Endothelial cell (in vitro differentiated cells): ENCODE measurements at places on chromosomes 7 and 10.
A peak's percentile ranks its signal among the peaks of the same experiment; 100 is the strongest.

DNA sequence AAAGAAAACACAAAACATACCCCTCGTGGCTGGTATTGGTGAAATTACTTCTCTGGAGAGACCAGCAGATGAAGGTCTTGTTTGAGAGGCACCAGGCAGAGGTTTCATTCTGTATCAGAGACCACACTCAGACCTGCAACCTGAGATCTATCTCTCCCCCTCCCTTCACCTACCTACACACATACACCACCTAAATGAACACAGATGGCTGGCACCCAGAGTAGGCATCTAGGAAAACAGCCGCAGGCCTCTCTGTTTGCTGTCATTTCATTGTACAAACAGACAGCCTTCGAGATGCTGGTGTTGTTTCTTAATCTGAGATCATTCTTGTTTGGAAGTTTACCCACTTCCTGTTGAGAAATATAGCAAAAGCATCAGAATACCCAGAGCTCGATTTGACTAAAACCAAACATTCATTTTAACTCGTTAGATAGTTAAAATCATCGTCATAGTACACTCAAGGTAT, 173.9 kb upstream of the SLC25A13 start:
- no peak for DNase-seq

- no peak for DNase-seq
Observed at GRCh38 chr7:40885503-40885902, 750.7 kb downstream of the SUGCT start.

GRCh38 chr10:106267591-106267990, 896.9 kb downstream of the SORCS1 start:
- no peak for DNase-seq

DNA sequence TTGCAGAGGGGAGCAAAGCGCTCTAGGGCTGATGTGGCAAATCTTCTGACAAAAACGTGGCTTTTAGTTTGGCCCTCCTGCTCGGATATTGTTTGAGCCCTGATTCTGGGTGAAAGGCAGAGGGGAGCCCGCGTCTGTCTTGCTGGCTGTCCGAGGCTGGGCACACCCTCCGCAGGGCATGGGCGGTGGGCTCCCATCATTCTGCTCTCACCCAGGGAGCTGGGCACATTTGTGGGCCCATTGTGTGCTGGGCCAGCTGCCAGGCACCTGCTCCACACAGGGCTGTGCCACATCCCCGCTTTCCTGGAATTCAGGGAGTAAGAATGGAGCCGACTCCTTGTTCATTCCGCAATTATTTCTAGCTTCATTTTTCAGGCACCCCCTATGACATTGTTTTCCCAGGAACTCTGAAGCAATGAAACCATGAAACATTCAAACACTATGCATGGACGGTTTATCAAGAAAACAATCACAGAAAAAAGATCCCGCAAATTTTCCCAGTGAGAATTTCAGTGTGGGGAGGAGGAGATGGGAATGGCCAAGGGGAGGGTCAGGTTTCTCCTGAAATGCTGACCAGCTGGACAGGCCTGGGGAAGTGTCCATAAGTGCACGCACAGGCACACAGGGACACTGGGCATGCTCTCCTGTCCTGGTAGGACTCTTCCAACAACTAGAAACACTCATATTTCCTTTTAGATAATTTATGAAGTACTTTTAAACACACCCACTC, 341.1 kb downstream of the CXCL12 start:
- no peak for DNase-seq

DNA sequence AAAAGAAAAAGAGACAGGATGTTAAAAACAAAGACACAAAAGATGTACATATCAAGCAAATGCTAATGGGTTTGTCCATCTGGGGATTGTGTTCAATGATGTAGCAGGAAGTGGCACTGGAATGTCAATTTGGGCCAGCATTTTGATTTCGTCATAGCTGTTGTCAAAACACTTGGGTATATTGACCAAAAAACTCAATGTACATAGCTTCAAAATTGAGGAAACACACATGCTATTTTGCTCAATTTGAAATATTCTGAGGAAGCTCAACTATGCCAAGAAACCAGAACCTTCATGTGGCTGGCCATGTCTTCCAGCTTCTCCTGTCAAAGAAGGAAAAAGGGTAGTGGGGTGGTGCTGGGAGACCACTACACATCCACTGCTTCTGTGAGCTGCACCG, 212.7 kb upstream of the GHITM start:
- no peak for DNase-seq

DNA sequence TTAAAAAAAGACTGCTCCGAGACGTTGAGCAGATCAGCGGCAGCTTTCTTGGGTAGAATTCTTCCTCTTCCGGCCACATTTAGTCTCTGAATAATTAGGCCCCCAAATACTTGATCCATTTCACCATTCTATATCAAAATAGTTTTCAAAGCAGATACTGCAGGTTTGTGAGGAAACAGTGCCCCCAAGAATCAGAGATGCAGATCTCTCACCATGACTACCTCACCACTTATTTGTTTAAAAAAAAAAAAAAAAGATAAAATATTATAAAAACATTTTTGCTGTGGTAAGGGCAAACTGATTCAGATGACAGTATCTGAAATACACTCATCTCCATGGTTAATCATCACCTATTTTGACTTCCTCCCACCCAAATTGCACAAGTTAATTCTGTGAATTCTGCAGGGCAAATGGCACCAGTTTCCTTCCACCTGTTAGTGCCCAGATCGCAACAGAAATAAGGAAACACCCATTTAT, 210.4 kb downstream of the FAM107B start:
- DNase-seq, result no peak

DNA sequence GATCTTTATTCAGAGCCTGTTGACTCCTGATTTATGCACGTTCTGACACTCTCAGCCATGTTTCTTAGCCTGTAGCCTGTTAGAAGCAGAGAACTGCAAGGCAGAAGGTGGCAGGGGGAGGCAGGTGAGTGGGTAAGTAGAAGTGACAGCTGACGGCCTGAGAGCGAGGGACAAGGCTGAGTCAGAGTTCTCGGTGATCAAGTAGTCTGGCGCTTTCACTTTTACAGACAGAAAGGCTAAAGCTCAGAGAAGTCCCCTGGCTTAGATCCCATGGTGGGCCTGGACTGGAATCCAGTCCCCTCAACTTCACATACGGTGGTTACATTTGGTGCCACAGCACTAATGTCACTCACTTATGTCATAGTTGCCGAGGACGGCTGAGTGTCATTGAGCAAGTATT, 139.0 kb downstream of the TACC2 start:
- DNase-seq, result no peak

GRCh38 chr10:30820261-30820991, 190.9 kb upstream of the LYZL2 start:
- DNase-seq, result no peak

- DNase-seq, result no peak
Observed at GRCh38 chr10:96718304-96718990, 1.9 kb downstream of the PIK3AP1 start.

DNA sequence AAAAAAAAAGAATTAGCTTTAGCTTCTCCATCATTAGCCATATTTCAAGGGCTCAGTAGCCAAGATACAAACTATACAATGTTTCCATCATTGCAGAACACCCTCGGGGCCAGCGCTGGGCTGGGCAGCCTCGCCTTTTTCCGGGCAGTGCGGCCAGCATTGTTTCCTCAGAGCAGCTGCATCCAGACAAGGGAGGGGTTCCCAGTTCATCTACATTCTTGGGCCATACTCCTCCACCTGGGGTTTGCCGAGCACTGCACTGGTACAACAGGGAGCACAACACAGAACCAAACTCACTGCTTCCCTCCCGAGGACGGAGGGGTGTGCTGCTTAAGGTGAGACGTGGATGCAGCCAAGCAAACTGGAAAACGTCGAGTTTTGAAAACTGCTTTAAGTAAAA, 2.4 kb upstream of the PKD1L1 start:
- DNase-seq, result no peak

GRCh38 chr10:110495731-110496552, 1.8 kb upstream of the DUSP5 start:
- peak; percentile 28 for DNase-seq

DNA sequence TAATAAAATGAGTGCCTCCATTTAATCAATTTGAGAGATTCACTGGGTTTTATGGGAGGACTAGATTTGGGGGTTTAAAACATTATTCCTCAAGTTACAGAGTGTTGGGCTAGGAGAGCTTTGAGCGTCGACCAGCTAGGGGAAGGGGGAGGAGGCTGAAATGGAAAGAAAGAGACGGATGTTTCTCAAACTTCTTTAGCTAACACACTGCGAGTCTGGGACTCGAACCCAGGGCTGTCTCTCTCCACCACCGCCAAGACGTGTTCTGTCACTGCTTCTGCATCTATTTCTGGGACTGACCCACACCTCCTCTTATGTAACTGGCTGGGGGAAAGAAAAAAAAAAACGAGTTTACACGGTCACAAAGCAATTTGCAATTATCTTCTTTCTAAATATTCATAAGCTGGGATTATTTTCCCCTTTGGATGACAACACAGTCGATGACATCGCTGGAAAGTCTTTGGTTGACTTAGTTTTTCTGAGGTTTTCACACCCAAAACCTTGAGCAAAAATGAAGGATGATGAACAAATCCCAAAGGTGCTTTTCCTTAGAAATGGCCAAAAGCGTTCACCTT, 27.2 kb downstream of the CHST15 start:
- no peak for DNase-seq

DNA sequence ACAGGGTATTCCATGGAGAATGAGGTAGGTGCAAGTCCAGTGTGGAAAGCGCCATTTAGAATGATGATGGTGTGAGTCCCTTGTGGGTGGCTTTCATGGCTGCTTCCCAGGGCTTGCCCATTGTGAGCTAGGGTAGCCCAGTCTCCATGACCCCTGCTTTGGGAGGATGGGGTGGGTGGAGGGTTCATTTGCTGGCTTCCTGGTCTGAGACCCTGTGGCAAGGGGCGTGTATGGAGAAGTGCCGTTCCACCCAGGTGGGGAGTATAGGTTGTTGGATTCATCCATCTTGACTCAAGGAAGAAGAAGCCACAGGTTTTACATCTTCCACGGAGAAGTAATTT, 27.7 kb downstream of the CCM2 start:
- no peak for DNase-seq
